ENCODE measurements at places on chromosomes 16 and 17. TPM values are rescaled to one million over a fixed set of nuclear protein-coding genes. Genes with fewer than 3 reads are reported as not detected.

GRCh38 chr17:76532072-76532651, 5.3 kb downstream of the CYGB start:
- DNase-seq, result no peak

DNA sequence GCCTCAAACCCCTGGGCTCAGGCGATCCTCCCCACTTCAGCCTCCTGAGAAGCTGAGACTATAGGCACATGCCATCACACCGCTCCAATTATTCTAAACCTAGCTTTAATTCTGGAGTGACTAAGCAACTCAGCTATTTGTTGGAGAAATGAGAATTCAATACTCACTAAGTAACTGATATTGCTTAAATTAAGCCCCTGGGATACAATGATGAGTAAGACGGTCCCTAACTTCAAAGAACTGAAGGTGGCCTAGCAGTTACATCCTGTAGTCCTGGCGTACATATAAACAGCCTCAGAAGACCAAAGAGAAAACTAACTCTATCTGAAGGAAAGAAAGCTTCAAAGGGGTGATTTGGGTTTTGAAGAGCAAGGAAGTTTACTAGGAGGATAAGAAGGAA, 25.0 kb downstream of the XPO6 start:
- DNase-seq, result no peak

DNA sequence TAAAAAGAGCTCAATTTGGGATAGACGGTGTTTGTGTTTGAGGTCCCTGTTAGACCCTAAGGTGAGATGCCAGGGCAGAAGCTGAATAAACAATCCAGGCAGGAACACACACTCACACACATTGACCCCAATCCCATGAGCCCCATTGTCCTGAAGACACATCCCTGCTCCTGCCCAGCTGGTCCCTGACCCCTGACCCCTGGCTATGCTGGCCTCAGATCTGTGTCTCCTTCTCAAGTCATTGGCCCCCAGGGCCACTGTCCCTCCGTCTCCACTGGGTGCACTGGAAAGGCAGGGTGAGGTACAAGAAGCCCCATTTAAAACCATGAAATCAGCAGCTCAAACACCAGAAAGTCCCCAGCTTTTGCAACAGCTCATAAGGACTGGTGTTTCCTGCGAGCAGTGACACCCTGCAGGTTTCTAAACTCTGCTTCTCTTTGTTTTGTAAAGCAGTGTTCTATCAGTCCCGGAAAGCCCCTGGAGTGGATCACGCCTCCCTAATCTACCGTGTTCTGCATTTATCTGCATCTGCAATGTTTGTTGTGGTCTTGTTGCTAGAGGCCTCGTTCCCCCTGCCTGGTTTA, 18.0 kb upstream of the ASGR2 start:
- peak; percentile 55 for DNase-seq

GRCh38 chr17:61259360-61259759, 140.3 kb upstream of the TBX2 start:
- no peak for DNase-seq

- no peak for DNase-seq
Observed at GRCh38 chr16:23088018-23088417, 61.2 kb downstream of the USP31 start.

DNA sequence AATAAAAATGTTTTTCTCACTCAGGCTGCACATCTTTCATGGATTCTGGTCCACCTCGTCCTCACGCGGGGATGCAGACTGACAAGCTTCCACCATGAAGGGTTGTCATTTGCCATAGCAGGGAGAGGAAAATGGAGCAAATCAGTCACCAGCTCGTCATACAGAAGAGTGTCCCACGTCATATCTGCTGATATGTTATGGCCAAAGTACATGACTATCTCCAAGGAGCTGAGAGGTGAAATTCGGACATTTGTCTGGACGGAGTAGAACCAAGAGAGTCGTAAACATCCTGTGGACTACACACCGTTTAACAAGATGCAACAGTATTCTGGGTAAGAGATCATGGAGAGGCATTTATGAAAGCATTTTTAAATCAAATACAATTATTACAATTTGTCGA, 75.3 kb upstream of the MYOCD start:
- DNase-seq, result no peak

GRCh38 chr16:78489072-78489471, 389.6 kb downstream of the WWOX start:
- DNase-seq, result no peak

GRCh38 chr17:214881-215331, 33.5 kb upstream of the DOC2B start:
- no peak for DNase-seq

GRCh38 chr17:81127526-81128177, 37.7 kb upstream of the PVALEF start:
- no peak for DNase-seq

DNA sequence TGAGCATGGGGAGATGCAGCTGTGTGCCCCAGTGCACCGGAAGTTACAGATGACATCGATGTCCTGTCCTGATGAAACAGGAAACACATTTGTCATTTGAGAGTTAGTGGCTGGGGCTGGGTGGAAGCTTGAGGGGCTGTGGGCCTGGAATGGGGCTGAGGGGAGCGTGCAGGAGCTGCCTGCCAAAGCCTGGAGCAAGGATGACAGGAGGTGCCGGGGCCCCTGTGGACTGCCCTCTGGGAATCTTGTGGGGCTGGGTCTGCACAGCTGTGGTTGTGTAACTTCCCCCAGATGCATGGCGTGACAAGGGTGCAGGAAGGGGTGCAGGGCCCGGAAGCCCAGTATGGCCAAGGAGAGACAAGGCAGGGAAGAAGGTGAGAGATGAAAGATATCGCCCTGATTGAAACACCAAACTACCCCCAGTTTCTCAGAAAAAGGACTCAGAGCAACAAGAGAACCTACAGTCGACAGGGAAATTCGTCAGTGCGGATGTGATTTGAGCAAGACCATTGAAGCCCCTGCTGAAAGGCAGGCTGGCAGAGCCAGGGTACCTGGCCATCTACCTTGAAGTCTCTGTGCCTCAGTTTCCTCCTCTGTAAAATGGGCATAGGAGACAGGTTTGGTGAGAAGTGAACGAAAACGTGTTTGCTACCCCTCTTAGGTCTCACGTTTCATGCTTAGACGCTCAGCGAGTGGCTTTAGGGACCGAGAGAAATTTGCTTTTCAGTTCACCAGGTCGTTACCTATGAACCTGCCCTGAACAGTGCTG, 8.8 kb downstream of the MMP25 start:
- DNase-seq, result no peak

GRCh38 chr16:58421529-58421928, 29.3 kb downstream of the GINS3 start:
- DNase-seq, result peak; percentile 66

DNA sequence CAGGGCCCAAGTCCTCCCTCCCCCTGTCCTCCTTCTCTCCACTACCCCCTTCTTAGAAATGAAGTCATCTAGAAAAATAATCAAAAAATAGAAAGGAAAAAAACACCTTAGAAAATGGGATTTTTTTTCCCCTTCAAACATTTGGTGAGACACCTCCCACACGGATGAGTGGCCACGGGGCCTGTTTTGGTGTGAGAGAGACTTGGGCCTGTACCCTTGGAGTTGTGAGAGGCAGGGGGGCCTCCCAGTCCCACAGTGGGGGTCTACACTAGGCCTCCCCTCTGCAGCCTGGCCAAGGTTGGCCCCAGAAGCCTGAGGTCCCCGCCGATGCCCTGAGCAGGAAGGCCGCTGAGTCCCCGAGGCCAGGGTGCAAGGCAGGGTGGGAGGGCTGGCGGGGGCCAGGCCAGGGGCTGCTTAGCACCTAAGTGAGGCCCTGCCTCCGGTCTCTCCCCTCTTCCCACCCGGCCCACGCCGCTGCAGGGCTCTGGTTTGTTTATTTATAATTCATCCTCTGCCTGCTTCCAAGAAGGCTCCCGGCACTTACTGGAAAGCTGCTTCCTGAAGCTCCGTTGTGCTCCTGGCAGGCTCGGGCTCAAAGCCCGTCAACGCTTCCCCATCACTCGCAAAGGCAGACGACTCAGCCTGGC, 26.4 kb downstream of the NPTX1 start:
- no peak for DNase-seq

GRCh38 chr16:60636117-60636516, 1400.1 kb downstream of the CDH8 start:
- no peak for DNase-seq

- DNase-seq, result no peak
Observed at GRCh38 chr17:32875923-32876416, 954 bp downstream of the MYO1D start.

DNA sequence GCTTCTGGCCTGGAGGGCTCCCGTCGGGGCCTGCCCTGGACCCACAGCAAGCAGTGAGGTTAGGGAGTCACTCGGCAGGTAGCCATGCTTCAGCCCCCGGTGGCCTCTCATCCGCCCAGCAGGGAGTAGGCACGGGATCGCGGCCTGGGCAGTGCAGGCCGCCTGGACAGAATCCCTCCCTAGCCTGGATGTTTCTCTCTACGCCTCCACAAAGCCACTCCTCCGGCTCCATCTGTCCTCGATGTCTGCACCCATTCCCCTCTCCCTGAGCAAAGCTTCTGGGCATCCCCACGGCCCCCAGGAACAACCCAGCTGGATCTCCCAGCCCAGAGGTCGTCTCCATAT, 145.2 kb downstream of the RBFOX3 start:
- DNase-seq, result no peak

GRCh38 chr17:32445497-32445896, 1.2 kb downstream of the PSMD11 start:
- no peak for DNase-seq

- DNase-seq, result no peak
Observed at GRCh38 chr16:30066761-30067583, 1.4 kb downstream of the ALDOA start.

- no peak for DNase-seq
Observed at GRCh38 chr17:56679115-56679776, 85.7 kb downstream of the NOG start.

- DNase-seq, result no peak
Observed at GRCh38 chr17:5553479-5553878, 30.8 kb downstream of the NLRP1 start.

DNA sequence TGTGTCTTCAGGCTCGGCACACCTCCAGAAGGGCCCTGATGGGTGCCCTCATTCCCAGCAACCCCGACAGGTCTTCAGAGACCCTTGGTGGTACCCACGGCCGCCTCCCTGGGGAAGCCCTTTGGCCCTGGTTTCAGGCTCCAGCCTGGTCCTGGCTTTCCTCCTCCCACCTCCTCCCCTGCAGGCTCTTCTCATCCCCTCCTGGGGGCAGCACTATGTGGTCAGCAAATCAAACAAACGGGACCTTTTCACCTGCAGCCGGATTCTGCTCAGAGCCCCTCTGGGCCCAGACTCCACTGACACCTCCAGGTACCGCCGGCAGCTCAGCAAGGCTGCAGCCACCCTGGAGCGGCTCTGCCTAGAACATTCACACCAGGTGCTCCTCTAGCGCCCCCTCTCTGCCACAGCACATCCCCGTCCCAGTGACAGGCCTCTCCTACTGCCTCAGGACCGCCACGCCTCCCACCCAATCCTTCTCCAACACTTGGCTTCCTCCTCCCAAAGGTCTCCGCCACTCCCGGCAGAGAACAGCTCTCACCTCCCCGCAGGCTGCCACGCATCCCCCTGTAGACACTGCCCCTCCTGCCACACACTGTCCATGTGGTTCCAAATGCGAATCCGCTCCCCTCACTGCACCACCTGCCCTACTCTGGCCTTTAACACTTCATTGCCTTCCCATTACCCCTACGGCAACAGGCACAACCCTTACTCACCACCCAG, 12.0 kb downstream of the CORO7 start:
- peak; percentile 69 for DNase-seq

- DNase-seq, result no peak
Observed at GRCh38 chr17:58110012-58110411, 26.8 kb downstream of the DYNLL2 start.

DNA sequence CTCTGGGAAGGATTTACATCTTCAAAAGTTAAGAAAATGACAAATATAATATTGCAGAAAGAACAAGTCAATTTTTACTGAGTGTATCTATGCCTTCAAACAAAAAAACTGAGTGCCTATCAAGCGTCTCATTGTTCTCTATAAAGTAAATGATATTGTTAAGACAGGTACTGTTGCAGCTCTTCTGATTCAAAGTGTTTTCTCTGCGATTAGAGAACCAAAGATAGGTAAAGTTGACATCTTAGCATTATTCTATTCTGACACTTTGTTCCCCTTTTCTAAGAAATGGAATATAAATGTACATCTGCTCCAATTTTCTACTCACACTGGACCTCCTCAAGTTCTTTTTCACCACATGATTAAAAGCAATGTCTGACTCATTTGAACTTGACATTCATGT, 1317.7 kb downstream of the CDH11 start:
- no peak for DNase-seq

The TMEM100 gene
- total RNA-seq, result 279 TPM

The SEPTIN12 gene
- not detected for total RNA-seq

The SDR42E2 gene
- total RNA-seq, result 0.14 TPM

The TSNAXIP1 gene
- 0.55 TPM for total RNA-seq

The NOG gene
- total RNA-seq, result 2.3 TPM

The ADCY7 gene
- 88.1 TPM for total RNA-seq

The CA5A gene
- not detected for total RNA-seq

The MPDU1 gene
- 58.2 TPM for total RNA-seq

The CTF1 gene
- 9.3 TPM for total RNA-seq

The SBK1 gene
- 1.9 TPM for total RNA-seq

The HCRT gene
- total RNA-seq, result not detected

The MARCHF10 gene
- not detected for total RNA-seq

The LGALS9B gene
- total RNA-seq, result not detected
